SJSA1 (cell line): ENCODE measurements at places on chromosomes 1 and 21. TPM values are rescaled to one million over a fixed set of nuclear protein-coding genes. Genes with fewer than 3 reads are reported as not detected.

- no peak for DNase-seq
- H3K4me1 ChIP-seq, result peaks cover 18% of the 10 kb centered on the region
- no peaks in the 10 kb centered on the region for H3K36me3 ChIP-seq
- peaks cover 57% of the 10 kb centered on the region for H3K27me3 ChIP-seq
- H3K27ac ChIP-seq, result no peak overlapping the region
- no peak overlapping the region for H3K4me3 ChIP-seq
Observed at GRCh38 chr1:114157275-114157660, 3.6 kb upstream of the SYT6 start.

HMGB4 gene
- total RNA-seq, result not detected in 2 replicates

PLA2G2D gene
- not detected in 2 replicates for total RNA-seq

- H3K4me1 ChIP-seq, result no peaks in the 10 kb centered on the region
- H3K27me3 ChIP-seq, result peaks cover 3% of the 10 kb centered on the region
- H3K36me3 ChIP-seq, result no peaks in the 10 kb centered on the region
- H3K4me3 ChIP-seq, result no peak overlapping the region
Observed at GRCh38 chr1:58568271-58568860, 8.7 kb downstream of the TACSTD2 start.

DNA sequence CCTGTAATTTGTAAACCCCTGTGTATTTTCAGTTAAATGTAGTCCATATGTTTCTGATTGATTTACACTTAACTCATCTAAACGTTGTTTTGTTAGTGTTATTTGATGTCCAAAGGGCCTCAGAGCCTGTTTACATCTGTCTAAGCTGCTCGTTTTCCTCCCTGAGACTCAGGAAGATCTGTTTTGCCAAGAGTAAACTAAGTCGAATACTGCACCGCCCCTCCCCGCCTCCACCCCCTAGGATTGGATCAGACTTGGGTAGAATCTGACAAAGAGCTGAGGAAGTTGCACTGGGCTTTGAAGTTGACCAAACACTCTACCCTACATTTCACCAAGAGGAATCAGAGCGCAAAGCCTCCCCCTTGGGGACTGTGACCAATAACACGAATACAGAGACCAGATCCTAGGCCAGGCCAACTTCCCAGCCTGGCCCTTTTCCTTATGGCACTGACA, 206.9 kb upstream of the LMO4 start:
- H3K4me3 ChIP-seq, result no peak overlapping the region
- DNase-seq, result no peak
- H3K27ac ChIP-seq, result no peak overlapping the region
- H3K27me3 ChIP-seq, result no peaks in the 10 kb centered on the region

GRCh38 chr1:106785176-106785575, 271.3 kb upstream of the PRMT6 start:
- no peaks in the 10 kb centered on the region for H3K4me1 ChIP-seq
- H3K4me3 ChIP-seq, result no peak overlapping the region
- no peak for DNase-seq
- no peaks in the 10 kb centered on the region for H3K36me3 ChIP-seq
- H3K27me3 ChIP-seq, result no peaks in the 10 kb centered on the region

GRCh38 chr1:219188331-219188803, 14.7 kb downstream of the LYPLAL1 start:
- peaks cover 8% of the 10 kb centered on the region; the same call in 1 of the 2 replicates for H3K36me3 ChIP-seq
- H3K27me3 ChIP-seq, result no peaks in the 10 kb centered on the region
- DNase-seq, result no peak
- peak overlapping the region; percentile 76 for H3K27ac ChIP-seq
- H3K4me3 ChIP-seq, result no peak overlapping the region
- H3K4me1 ChIP-seq, result peaks cover 18% of the 10 kb centered on the region

DNA sequence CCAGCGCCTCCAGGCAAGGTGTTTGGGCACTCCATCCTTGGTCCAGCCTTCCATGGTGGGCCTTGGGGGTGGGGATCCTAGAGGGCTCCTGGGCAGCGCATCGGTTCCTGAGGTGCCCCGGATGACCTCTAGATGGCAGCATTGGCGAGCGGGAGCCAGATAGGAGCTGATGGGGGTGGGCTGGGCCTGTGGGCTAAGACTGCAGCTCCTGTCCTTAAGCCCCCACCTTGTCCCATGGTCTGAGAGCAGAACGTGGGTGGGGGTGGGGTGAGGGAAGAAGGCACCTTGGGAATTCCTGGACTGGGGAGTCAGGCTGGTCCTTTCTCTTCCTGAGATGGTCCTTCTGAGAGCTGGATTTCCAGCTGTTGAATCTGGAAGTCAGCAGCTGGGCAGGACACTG, 93.4 kb upstream of the CSF3R start:
- peak; percentile 69 for DNase-seq
- H3K27ac ChIP-seq, result no peak overlapping the region
- H3K36me3 ChIP-seq, result no peaks in the 10 kb centered on the region
- H3K27me3 ChIP-seq, result peaks cover 15% of the 10 kb centered on the region
- H3K4me3 ChIP-seq, result no peak overlapping the region

DNA sequence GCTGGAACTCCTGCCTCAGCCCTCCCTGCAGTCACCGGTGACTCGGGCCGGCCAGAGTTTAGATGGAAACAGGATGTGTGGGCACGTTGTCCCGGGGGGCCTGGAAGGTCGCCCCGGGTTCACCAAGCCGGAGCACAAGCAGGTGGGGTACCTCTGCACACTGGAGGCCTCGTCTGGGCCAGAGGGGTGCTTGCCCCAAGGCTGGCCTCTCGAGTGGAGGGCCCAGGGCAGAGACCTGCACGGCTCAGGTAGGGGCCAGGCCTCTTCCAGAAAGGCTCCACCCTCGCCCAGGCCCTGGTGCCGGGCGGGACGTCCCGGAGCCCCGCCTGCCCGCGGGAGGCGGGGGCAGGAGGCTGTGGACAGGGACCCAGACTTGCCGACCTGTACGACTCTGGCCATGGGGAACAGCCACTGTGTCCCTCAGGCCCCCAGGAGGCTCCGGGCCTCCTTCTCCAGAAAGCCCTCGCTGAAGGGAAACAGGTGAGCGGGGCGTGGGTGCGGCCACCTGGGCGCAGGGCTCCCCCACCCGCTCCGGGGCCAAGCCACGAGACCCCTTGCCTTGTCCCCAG, at the start of gene PLEKHN1:
TSS of gene PLEKHN1 (plus strand) at position 348 of the 569 bp plus-strand sequence. CDS start at position 398, 50 bp downstream.
- no peak for DNase-seq
- peak within 1 kb of the TSS; percentile 54 for H3K4me3 ChIP-seq
- H3K27ac ChIP-seq, result peak within 1 kb of the TSS; percentile 28; the same call in 1 of the 2 replicates
- peaks cover 17% of the 10 kb centered on the region for H3K4me1 ChIP-seq
